ENCODE measurements at places on chromosomes 5 and 9.
A peak's percentile ranks its signal among the peaks of the same experiment; 100 is the strongest.

GRCh38 chr5:125249400-125249799 is 503.0 kb upstream of the ZNF608 start:
- no peak for DNase-seq

DNA sequence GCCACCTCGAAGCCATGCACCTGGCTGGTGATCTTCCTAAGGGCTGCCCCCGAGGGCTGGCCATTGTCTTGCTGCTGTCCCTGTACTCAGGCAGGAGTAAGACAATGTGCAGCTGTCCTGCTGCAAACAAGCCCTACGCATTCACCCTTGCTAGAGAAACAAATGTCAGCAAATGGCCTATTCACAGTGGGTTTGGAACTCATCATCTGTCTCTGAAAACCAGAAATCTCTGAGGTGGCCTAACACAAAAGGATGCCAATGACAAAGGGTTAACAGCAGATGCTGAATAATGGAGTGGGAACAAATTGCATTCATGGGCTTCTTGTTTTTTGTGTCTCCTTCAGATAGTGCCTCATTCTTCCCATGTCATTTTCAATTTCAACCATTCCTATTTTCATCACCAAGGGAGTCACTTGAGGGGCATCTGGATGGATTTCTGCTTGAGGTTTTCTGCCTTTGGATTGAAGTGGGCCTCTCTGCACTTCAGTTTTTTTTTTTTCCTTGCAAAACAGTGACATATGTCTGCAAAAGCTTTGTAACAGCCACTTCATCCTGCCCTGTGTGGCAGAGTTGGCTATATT is 261.6 kb upstream of the VLDLR start:
- no peak for DNase-seq

DNA sequence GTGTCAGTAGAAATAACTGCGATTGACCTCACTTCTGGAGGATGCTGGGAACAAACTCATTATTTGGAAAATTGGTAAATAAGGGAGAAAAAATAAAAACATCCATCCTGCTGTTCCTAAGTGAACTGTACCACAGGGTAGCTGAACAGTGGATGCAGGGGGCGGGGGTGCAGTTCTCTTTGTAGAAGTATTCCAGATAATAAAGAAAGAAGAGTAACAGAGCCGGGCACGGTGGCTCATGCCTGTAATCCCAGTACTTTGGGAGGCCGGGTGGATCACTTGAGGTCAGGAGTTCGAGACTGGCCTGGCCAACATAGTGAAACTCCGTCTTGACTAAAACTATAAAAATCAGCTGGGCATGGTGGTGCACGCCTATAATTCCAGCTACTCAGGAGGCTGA is 132.1 kb downstream of the COL23A1 start:
- no peak for DNase-seq

DNA sequence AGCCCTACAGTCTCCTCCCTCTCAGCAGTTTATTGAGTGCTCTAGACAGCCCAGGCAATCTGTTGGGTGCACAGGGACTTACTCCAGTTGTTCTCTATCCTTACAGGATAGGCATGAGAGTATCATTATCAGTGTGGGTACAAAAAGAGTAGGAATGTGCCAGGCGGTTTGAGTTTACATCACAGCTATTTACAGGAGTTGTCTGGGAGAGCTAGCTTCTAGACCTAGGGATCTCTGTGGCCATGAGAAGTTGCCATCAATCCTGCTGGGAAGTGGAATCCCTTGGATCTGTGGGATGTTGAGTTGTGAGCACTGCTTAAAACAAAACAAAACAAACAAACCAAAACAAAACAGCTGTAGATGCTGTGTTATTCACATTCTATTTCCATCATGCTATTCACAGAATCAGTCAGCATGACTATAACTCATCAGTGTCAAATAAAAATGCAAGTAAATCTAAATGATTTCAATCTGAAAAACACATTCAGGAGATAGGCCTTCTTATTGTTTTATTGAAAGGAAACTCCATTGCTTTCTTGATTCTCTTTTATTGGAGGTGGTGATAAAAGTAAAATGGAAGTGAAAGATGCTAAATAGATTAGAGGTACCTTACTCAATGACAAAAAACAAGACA is 552.4 kb upstream of the ZNF608 start:
- DNase-seq: no peak

- DNase-seq: no peak
These were observed 24.8 kb downstream of the STX17 start for GRCh38 chr9:99931155-99931840.

DNA sequence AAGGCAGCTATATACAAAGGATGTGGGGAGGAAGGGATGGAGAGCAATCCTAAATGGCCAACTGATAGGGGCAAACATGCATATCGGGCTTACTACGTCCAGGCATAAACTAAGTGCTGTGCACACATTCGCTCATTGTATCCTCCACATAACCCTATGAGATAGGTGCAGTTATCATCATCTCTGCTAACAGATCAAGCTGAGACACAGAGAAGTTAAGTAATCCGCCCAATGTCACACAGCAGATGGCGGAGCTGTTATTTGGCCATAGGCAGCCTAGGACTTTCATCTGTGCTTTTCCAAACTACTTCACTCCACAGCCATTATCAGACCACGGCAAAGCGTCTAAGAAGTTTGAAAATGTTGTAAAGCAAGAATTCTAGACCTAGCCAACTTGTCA is 197.5 kb downstream of the RGS3 start:
- no peak for DNase-seq

DNA sequence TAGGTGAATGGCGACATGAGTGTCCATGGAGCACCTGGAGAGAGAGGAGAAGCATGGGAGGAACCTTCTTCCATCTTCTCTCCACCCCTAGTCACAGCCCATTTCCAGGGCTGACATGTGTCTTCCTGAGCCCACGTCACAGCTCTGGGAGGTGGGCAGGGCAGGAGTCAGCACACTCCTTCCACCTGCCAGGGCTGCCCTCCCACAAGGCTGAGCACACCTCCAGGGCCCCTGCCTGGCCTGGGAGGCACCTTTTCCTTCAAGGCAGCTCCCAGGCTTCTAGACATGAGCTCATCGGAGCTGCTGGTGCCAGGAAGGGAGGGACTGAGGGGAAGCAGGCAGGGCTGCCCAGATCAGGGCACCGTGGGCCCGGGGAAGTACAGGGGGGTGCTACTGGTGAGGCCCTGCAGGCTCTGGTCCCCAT is 13.6 kb upstream of the SYNPO start:
- DNase-seq: no peak

GRCh38 chr5:62509806-62510205 is 68.8 kb upstream of the LRRC70 start:
- DNase-seq: peak; percentile 43

DNA sequence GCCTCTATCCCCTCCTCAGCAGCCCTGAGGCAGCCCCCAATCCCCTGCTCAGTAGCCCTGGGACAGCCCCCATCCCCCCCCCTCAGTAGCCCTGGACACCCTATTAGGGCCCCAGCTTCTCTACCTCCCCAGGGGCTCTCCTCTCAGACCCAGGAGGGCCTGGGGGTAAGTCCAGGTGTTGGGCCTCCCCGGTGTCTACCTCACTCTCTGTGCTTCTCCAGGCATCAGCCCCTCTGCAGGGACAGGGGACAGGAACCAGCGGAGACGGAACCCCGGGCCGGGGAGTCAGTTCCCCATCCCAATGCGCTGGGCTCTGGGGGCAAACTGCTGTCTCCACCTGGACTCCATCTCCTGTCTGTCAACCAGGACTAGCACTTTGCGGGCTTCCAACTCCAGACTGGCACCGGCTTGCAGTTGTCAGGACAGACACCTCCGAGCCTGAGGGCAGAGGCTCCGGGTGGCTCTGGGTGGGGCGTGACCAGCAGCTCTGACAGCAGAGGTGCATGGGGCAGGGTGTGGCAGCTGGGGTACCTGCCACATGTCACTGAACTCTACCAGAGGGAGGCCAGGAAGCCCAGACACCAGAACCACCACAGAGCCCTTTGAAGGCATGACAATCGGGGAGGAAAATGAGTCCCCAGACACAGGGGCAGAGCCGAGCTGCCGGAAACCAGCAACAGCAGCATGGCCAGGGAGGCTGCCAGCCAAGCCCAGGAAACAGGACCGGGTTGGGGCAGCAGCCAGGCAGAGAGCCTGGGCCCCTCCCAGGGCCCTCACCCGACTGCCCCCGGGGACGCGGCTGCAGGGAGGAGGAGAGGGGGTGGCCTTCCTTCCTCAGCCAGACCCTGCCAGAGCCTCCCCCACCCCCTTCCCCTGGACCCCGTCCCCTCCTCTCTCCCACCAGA is 17.7 kb upstream of the UBAC1 start:
- DNase-seq: no peak

DNA sequence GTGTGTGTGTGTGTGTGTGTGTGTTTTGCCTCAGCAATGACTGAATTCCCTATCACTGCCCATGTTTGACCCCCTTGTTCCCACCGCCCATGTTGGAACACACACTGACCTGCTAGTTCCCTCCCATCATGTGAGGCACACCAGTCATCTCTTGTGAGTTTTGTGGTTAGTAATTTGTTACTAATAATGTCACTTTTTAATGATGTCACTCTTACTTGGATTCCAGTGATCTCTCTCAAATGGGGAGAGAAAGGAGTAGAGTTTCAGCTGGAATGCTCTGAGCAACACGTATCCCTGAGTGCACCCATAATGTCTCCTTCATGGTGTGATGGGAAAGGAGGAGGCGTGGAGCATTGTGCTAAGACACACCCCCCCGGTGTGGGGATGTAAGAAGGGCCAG is 172.6 kb downstream of the SH3GL2 start:
- DNase-seq: no peak

DNA sequence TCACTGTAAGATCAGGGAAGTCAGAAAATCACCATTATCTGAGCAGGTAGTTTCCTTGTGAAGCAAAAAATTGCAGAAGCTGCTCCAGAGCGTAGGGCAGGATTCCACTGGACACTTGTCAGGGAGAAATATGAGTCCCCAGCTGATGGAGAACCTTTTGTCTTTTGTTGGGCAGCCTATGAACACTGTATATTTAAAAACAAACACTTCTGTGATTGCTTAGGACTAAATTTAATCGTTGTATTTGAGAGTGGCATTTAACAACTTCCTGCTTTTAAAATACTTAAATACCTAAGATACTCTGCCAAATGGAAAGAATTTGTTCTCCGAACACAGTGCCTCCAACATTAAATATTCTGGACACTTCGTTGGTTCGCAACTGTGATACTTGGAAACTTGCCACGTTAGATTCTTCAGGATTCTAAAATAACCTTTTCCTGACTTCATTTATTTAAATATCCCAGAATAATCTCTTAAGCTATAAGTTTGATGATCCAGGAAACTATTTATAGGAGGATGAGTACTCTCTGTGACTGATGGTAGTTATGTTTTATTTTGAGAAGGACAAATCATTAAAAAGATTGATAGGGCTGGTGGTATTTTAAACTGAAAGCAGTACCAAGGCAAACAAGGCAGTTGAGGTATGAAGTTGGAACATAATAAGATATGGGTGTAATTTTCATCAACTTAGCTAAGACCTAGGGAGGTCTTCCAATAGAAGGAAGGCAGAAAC is 2.7 kb upstream of the HSPA4 start:
- no peak for DNase-seq

- DNase-seq: no peak
These were observed 237.4 kb upstream of the PIK3R1 start for GRCh38 chr5:67978171-67978570.

- DNase-seq: no peak
These were observed 305.1 kb upstream of the RGMB start for GRCh38 chr5:98468188-98468869.

GRCh38 chr9:136314944-136315343 is 11.1 kb upstream of the CCDC187 start:
- DNase-seq: no peak

GRCh38 chr9:76403352-76403751 is 9.1 kb upstream of the RFK start:
- DNase-seq: peak; percentile 83

- no peak for DNase-seq
These were observed 63.3 kb downstream of the COL23A1 start for GRCh38 chr5:178526773-178527457.

DNA sequence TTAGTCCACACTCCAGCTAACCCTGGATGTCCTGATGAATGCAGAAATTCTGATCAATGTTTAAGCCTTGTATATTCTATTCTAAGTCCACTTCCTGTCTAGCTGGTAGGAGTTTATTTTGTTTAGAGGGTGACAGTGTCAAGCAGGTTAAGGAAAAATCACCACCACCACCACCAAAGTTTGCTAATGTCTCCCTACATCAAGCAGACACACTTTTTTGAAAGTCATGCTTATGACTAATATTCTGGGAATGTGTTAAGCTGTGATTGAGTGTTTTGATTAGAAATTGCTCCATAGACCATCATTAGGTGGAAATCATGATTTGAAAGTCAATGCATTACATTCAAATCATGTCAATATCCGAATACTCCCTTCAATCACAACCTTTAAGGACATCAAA is 1530.1 kb downstream of the MAT2B start:
- DNase-seq: no peak

GRCh38 chr9:110131499-110131898 is 76.5 kb downstream of the C9orf152 start:
- no peak for DNase-seq

DNA sequence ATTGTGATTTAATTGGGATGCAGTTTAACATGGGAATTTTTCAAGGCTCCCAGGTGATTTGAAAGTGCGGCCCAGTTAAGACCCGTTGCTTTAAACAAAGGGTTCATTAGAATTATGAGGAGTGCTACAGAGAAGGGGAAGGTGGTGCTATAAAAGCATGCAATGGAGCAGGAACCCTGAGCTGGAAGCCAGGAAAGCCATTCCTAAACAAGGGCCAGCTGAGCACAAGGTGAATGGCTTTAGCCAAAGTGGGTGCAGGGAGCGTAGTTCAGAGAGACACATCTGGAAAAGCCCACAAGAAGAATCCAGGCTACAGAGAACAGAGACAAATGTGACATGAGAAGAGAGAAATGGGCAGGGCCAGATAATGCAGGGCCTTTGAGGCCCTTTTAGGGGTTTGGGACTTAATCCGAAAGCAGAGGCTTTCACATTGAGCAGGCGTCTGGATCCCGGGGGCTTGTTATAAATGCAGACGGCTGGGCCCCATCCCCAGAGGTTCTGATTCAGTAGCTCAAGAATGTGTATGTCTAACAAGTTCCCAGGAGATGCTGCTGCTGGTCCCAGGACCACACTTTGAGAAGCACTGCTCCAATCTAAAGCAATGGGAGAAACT is 138.1 kb upstream of the WWC1 start:
- DNase-seq: no peak

GRCh38 chr9:107612136-107612535 is 122.6 kb upstream of the KLF4 start:
- no peak for DNase-seq

Data from hematopoietic multipotent progenitor cell treated with erythropoietin and hydrocortisone succinate and interleukin-3 and kit ligand, for 8 days (in vitro differentiated cells).